ENCODE measurements at places on chromosomes 1 and 21.

- peak; percentile 24 for DNase-seq
These were observed 78.0 kb downstream of the STUM start for GRCh38 chr1:226626577-226626956.

DNA sequence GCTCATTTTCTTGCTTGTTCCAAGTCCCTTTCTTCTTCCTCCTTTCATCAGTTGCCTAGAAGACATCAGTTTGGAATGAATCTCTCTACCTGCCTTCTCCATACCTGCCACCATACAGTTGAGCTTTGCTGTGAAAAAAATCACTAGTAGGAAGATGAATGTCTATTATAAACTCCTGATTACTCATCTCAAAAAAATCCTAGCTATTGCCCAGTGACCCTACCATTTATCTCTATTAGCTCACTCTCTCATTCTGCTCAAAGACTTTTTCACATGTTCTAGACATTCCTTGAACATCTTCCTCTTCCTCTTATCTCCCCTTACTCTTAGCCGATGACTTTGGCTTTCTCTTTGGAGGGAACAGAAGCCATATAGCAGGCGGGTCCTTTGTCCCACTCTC is 49.7 kb upstream of the HMGB4 start:
- DNase-seq: no peak

DNA sequence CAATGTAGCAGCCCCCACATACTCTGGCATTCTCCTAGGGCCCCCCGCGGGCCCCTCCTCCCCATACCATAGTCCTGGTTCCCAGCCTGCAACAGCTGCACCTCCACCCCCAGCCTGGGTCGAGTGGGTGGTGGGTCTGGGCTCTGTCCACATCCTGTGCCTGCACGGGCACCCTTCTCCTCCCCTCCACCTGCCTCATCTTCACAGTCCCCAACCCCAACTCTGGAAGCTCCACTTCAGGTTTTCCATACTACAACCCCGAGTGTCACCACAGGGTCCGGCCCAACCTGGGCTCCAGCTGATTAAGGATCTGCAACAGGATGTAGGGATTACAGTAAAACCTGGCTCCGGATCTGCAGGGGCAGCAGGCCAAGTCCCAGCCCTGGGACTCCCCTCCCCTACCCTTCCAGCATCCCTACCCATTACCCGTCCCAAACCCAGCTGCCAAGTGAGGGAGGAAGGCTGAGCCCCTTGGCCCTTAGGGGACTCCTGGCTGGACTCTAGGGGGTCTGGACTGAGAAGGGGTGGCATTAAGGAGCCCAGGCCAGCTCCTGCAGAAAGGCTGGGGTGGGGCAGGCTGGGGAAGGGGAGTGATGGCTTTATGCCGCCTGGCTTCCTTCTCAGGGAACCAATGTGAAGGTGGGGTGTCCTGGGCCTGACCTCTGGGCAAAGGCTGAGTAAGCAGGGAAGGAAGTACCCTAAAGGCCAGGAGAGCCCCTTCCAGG is 116.8 kb downstream of the CASZ1 start:
- DNase-seq: peak; percentile 81

DNA sequence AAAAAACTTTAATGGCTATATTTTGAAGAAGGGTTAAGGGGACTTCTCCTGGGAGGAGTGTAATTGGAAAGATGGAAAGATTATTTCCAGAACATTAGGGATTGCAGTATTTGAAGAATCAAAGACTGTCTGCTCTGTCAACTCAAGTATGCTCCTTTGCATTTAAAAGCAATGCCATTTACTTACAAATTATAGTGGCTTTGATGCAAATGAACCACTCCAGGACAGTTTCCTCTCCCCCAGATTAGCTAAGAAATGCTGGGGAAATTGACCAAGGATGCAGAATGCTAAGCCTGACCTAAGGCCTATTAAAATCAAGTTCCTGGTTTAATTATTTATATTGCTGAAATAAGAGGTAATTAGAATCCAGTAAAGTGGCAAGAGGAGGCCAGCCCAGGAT is 110.5 kb upstream of the CAMK1G start:
- no peak for DNase-seq

GRCh38 chr1:94299627-94300553 is 62.5 kb upstream of the ARHGAP29 start:
- DNase-seq: no peak

- DNase-seq: no peak
These were observed 11.7 kb downstream of the SNRPE start for GRCh38 chr1:203873094-203873493.

DNA sequence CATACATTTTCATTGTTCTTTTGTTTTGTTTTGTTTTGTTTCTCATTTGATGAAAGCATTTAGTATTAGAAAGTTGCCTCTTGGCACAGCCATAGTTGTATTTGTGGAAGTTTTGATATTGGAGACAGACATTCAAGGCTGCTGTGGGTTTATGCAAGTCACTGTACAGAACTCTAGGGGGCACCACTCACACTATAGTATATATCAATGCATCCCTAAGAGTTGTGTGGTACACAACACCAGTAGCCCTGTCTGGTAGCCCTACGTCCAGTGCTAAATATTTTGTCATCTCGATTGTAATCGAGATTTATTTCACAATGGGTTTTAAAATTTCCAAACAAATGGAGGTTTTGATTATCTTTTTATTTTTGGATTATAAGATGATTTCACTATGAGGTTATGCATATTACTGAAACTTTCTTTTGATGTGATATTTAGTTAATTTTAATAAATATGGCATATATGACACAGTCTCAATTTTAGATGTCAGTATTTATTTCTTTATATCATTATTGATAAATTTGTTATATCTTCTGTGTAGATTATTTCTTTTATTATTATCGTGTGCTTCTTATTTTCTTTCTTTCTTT is 112.2 kb downstream of the NR5A2 start:
- no peak for DNase-seq

DNA sequence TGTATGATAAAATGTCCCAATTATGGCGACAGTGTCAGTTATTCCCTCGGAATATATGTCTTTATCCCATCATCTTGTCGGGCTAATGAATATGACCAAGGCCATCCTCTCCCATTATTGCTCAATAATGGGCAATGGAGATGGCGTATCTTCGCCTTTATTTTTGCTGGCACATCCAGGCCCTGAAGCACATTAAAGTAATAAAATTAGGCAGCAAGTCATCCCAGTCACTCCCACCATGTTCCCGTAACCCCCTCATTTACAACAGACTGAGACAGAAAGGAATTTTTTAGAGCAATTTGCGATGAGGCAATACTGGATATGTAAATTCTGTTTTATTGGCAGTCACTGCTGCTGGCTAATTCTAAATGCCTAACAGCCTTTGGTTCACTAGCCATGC is 35.3 kb downstream of the CLIC6 start:
- no peak for DNase-seq

GRCh38 chr1:20279509-20279908 is 11.2 kb upstream of the VWA5B1 start:
- no peak for DNase-seq

GRCh38 chr1:89659322-89660081 is 26.6 kb downstream of the LRRC8C start:
- DNase-seq: no peak

GRCh38 chr1:160375788-160376524 is 9.1 kb downstream of the NHLH1 start:
- no peak for DNase-seq

- no peak for DNase-seq
These were observed 117.7 kb downstream of the SIM2 start for GRCh38 chr21:36816561-36817130.

DNA sequence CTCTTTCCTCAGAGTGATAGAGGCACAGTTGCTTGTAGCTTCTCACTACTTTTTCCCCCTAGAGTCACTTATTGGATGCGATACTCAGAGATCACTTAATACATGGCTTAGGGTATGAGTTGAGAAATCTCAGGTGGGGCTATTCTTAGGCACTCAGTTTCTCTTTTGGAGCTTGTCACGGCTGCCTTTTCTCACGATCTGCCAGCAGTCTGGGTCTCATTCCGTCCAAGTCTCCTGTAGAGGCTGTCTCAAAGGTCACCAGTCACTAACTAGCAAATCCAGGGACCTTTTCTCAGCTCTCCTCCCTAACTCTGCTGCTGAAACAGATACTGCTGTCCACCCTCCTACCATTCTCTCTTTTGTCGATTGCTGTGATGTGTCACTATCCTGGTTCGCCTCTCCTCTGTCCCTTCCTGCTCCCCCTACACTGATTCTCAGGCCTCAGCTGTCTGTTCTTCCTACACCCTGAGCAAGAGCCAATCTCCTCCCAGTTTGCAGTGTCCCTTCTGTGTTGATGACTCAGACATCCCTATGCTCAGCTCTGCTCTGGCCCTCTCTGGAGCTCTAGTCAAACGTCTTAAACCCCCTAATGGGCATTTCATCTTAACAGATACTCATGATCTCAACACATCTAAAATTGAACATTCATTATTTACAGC is 12.4 kb downstream of the ATP1A2 start:
- DNase-seq: no peak

GRCh38 chr1:225347123-225347683 is 80.6 kb downstream of the LBR start:
- DNase-seq: no peak

- DNase-seq: no peak
These were observed 208 bp upstream of the MYBPH start for GRCh38 chr1:203175827-203176241.

- DNase-seq: no peak
These were observed 24.2 kb upstream of the ATP6V1G3 start for GRCh38 chr1:198564716-198565115.

DNA sequence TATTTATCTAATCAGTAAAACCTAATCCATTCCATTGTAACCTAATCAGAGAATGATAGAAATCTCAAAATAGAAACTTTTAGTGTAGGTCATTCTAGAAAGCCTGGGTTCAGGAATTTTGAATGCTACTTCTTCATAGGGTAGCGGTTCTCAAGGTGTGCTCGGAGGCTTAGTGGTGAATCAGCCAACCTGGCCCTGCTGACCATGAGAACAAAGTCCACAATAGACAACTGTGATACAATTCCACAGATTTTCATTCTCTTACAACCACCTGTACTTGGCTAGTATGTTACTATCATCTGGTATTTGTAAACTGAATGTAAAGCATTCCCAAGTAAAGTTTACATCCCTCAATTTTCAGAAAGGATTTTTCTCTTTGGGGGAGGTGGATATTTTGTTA is 7.5 kb upstream of the PUM1 start:
- no peak for DNase-seq

- DNase-seq: no peak
These were observed 75.0 kb downstream of the CD34 start for GRCh38 chr1:207835958-207836357.

DNA sequence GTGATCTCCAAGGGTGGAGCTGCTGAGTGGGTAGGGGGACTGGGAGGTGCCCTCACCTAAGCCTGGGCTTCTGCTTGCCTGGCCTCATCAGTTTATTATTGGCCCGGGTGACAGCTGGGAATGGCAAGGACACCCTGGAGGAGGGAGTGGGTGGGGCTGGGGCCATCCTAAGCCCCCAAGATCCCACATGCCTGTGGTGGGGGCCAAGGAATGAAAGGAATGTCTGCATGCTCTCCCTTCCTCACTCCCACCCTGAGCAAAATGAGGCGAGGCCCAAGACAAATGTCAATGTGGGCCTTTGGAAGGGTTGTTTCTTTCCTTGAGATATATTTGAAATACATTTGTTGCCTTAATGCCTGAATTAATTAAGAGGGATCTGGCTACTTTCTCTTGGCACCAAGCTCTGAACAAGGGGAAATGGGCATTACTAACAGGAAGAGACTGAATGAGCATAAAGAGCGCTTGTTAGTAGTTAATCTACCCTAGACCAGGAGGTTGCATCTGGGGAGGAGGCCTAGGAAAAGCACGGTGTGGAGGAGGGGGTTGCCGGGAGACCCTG is 19.7 kb upstream of the CHI3L1 start:
- DNase-seq: no peak

DNA sequence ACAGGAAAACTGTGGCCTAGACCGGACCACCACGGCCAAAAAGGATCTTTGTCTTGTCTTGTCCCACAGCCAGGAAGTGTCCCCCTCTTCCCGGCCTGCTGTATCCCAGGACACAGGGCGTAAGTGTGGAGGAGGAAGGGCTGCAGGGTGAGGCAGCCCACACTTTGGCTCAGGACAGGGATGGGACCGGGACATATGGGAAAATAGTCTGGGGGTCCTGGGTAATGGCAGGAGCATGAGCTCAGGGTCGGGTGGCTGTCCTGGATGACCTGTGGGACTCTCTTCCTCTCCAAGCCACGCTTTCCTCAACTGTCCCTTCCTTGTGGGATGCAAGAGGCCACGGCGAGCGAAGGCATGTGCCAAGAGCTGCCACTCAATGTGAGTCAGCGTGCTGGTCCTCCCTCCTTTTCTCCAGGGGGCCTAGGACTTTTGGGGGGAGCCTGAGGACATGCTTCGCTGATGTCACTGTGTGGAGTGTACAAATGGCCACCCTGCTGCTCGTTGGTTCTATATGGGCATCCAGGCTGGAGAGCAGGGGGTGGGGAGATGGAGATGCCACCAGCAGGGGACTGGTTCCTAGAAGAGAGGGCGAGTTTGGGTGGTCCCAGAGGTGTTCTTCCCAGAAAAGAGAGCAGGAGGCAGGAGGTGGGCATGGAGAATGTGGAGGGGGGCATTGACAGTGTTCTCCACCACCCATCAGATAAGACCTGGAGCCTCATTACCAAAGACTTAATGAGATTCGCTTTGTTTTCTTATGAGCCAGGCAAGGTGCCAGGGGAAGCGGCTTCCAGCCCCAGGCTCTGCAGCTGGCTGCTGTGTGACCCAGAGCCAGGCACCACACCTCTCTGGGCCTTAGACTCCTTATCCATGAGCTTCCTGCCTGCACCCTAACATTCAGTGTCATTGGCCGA is 11.5 kb upstream of the PADI1 start:
- DNase-seq: no peak

DNA sequence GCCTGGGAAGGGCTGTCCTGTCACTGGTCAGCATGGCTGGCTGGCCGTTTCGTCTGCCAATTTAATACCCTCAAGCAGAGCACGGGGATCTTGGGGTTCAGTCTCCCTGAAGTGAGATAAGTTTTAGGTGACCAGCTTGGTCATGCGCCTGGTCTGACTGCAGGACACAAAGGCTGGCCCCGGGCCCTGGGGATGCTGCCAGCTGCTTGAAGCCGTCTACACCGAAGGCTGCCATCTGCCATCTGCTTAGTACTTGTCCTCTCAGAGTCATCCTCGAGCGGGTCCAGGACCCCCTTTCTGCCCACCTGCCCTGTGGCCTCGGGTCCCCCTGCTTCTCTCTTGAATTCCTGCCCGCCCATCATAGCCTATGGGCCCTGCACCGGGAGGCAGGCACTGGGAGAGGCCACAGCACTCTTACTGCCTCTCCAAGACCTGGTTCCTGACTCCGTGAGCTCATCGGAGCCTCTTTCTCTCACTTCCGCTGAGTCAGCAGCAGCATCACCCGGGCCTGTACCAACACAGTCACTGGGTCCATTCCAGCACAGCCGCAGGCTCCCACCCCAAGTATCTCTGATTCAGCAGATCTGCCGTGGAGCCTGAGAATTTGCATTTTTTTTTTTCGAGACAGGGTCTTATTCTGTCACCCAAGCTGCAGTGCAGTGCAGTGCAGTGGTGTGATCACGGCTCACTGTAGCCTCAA is 7.0 kb downstream of the FBLIM1 start:
- no peak for DNase-seq

DNA sequence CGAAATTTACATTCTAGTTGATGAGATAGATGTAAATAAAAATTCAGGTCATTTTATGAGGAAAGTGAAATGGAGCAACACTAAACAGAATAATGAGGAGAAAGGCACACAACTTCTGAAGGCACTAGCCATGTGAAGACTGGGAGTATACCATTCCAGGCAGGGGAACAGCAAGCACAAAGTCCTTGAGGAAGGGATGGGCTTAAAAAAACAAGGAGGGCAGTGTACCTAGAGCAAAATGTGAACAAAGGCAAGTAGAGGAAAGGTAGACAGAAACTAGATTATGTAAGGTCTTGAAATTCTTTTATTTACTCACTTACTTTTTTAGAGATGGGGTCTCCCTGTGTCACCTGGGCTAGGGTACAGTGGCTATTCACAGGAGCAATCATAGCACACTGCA is 54.1 kb upstream of the LRIG2 start:
- no peak for DNase-seq

Measured in SHP77 treated with DMSO at 0.1 percent for 48 hours (cell line).